ENCODE measurements at places on chromosomes 5 and 9. TPM values are rescaled to one million over a fixed set of nuclear protein-coding genes. Genes with fewer than 3 reads are reported as not detected.
A peak's percentile ranks its signal among the peaks of the same experiment; 100 is the strongest.

GRCh38 chr9:82168585-82168984 is 180.0 kb downstream of the SPATA31D1 start:
- no peak overlapping the region for H3K4me3 ChIP-seq
- no peaks in the 10 kb centered on the region for H3K36me3 ChIP-seq
- H3K27me3 ChIP-seq: no peaks in the 10 kb centered on the region
- H3K4me1 ChIP-seq: no peaks in the 10 kb centered on the region
- no peak for DNase-seq
- no peak overlapping the region for H3K27ac ChIP-seq

DNA sequence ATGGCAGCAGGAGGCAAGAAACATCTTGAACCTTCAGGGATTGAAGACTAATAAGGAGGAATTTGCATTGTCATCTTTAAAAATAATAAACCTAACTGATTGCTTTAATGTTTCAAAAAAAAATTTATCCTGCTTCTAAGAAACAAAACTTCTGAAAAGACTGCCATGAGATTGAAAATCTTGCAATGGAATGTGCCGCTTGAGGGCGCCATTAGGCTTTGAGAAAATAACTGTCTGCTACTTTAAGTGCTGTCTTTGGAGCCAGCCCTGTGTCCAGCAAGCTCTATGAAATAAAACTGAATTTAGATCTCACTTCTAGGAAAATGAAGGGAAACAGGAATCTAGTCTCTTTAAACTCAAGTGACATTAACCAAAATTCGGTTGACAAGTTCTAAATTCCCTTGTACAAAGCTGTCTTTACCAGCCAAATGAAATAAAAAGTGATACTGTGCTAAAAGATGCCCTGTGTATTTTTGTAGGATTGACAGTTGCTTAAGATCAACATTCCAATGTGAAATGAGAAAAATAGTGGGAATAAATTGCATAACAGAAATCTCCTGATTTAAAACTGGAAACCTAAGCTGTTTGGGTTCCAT is 79.4 kb downstream of the ESM1 start:
- no peaks in the 10 kb centered on the region for H3K4me1 ChIP-seq
- H3K27ac ChIP-seq: no peak overlapping the region
- DNase-seq: peak; percentile 85
- H3K4me3 ChIP-seq: no peak overlapping the region
- no peaks in the 10 kb centered on the region for H3K27me3 ChIP-seq
- H3K36me3 ChIP-seq: no peaks in the 10 kb centered on the region

GRCh38 chr5:142107736-142108431 is 695 bp upstream of the NDFIP1 start:
- no peaks in the 10 kb centered on the region for H3K36me3 ChIP-seq
- H3K27me3 ChIP-seq: no peaks in the 10 kb centered on the region
- H3K4me3 ChIP-seq: peak overlapping the region; percentile 57
- DNase-seq: no peak

DNA sequence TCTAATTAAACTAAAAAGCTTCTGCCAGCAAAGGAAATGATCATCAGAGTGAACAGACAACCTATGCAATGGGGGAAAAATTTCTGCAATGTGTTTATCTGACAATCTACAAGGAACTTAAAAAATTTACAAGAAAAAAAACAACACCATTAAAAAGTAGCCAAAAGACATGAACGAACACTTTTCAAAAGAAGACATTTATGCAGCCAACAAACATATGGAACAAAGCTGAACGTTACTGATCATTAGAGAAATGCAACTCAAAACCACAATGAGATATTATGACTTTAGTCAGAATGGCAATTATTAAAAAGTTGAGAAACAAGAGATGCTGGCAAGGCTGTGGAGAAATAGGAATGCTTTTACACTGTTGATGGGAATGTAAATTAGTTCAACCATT is 530.4 kb upstream of the DAB2 start:
- no peaks in the 10 kb centered on the region for H3K36me3 ChIP-seq
- DNase-seq: no peak
- no peak overlapping the region for H3K27ac ChIP-seq
- no peaks in the 10 kb centered on the region for H3K27me3 ChIP-seq
- H3K4me3 ChIP-seq: no peak overlapping the region

The PCDHA13 gene
- 0.55 TPM for total RNA-seq

The SHOC1 gene
- total RNA-seq: not detected

The DNAJA1 gene
- total RNA-seq: 35.2 TPM

Measured in stomach (tissue), 19 donors.